Activated naive CD8-positive, alpha-beta T cell treated with anti-CD3 and anti-CD28 coated beads, Interleukin-2, amount 10 ng/mL, durations not matched to agents 7 days and 5 days (primary cell): ENCODE measurements at places on chromosomes 6 and 20.
A peak's percentile ranks its signal among the peaks of the same experiment; 100 is the strongest.

GRCh38 chr6:4451718-4452117 lies 316.3 kb upstream of the ECI2 start:
- no peaks in the 10 kb centered on the region for H3K36me3 ChIP-seq
- H3K4me3 ChIP-seq, result no peak overlapping the region
- H3K4me1 ChIP-seq, result no peaks in the 10 kb centered on the region

DNA sequence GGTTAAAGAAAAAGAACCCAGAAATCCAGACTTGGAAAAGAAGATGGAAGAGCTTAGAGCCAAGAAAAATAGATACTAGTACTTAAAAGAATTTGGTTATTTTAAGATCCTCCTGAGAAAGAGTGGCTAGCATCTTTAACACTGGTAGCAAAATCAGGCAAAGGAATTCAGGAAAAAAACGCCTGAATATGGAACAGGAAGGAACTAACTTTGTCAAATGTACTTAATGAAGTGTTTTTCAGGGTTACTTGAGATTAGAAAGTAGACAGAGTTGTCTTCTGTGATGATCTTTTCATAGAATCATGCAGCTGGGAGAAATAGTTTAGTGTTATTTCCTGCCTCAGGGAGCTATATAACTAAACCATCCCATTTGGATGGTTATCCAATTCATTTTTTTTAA lies 50.8 kb upstream of the SASH1 start:
- DNase-seq, result no peak
- no peaks in the 10 kb centered on the region for H3K27me3 ChIP-seq
- no peaks in the 10 kb centered on the region for H3K36me3 ChIP-seq
- no peak overlapping the region for H3K27ac ChIP-seq
- no peaks in the 10 kb centered on the region for H3K4me1 ChIP-seq

DNA sequence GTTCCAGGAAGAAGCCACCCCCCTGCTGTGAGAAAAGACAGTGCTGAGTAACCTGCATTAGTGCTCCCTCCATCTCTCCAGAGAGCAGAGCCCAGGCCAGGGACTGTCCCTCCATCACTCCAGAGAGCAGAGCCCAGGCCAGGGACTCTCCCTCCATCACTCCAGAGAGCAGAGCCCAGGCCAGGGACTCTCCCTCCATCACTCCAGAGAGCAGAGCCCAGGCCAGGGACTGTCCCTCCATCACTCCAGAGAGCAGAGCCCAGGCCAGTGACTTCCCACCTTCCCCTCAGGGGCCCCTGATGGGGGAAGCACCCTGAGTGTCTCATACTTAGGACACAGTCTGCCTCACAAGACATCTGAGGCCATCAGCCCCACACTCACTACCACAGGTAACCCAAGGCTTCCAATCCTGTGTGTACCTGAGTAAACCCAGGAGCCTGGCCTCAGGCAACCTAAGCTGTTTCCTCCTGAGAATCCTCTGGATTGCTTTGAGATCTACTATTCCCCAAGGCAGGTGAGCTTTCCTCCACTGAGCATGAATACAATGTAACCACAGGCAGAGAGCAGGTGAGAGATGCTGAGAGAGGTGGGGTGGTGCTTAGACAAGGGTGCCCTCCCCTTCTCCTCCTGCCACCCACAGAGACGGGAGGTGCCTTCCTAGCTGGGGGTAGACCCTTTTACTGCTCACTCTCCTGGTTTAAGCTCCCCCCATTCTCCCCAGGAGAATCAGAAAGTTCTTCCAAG lies 4.9 kb downstream of the TBXT start:
- H3K27me3 ChIP-seq, result peaks cover 46% of the 10 kb centered on the region
- no peak for DNase-seq
- H3K27ac ChIP-seq, result no peak overlapping the region
- no peak overlapping the region for H3K4me3 ChIP-seq
- no peaks in the 10 kb centered on the region for H3K4me1 ChIP-seq

DNA sequence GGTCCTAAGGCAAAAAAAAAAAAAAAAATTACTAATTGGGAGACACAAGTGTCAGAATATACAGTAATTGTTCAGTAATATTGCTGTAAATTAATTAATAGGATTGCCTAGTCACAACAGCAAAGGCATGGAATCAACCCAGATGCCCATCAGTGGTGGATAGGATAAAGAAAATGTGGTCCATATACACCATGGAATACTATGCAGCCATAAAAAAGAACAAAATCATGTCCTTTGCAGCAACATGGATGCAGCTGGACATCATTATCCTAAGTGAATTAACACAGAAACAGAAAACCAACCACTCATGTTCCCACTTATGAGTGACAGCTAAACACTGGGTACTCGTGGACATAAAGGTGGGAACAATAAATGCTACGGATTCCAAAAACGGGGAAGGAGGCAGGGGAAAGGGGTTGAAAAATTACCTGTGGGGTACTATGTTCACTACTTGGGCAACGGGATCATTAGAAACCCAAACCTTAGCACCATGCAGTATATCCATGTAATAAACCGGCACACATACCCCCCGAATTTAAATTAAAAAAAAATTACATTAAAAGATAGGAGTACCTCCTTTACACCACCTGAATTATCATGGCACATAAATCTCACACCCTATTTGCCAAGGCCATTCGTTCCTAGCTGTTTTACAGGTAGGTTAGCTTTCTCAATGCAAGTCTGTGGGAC lies 689 bp upstream of the PFDN4 start:
- DNase-seq, result no peak
- peaks cover 20% of the 10 kb centered on the region for H3K4me1 ChIP-seq
- H3K4me3 ChIP-seq, result peak overlapping the region; percentile 96
- H3K27ac ChIP-seq, result peak overlapping the region; percentile 99

- H3K4me1 ChIP-seq, result no peaks in the 10 kb centered on the region
- no peaks in the 10 kb centered on the region for H3K36me3 ChIP-seq
- peaks cover 6% of the 10 kb centered on the region for H3K27me3 ChIP-seq
- H3K27ac ChIP-seq, result no peak overlapping the region
- no peak for DNase-seq
Measured at GRCh38 chr6:15854826-15855710, 192.2 kb upstream of the DTNBP1 start.

- peaks cover 3% of the 10 kb centered on the region for H3K27me3 ChIP-seq
- H3K27ac ChIP-seq, result no peak overlapping the region
- H3K4me3 ChIP-seq, result no peak overlapping the region
- no peaks in the 10 kb centered on the region for H3K36me3 ChIP-seq
Measured at GRCh38 chr6:113662688-113663333, 194.3 kb upstream of the MARCKS start.

- H3K36me3 ChIP-seq, result no peaks in the 10 kb centered on the region
- DNase-seq, result no peak
- H3K27ac ChIP-seq, result no peak overlapping the region
- no peaks in the 10 kb centered on the region for H3K27me3 ChIP-seq
Measured at GRCh38 chr6:95143408-95144180, 433.7 kb upstream of the MANEA start.

DNA sequence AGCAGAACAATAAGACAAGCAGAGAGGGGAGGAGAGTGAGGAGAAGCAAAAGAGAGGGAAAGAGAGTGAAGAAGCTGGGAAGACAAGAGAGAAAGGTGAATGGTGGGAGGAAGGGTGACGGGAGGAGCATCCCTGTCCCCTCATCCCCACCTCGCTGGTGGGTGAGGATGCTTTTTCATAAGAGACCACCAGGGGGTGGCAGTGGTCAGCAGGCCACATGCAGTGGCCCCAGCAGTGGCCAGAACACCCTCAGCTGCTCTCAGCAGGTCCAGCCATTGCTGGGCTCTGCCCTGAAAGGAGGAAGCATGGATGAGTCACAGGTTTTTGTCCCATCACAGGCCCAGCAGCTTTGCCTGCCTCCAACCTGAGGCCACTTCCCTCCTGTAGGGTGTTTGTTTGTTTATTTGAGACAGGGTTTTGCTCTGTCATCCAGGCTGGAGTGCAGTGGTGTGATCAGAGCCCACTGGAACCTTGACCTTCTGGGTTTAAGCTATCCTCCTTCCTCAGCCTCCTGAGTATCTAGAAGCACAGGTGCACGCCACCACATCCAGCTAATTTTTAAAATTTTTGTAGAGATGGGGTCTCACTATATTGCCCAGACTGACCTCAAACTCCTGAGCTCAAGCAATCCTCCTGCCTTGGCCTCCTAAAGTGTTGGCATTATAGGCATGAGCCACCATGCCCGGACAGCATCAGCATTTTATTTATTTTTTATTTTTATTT lies 24.0 kb downstream of the FGD2 start:
- peak overlapping the region; percentile 20 for H3K4me3 ChIP-seq
- no peaks in the 10 kb centered on the region for H3K27me3 ChIP-seq
- peak overlapping the region; percentile 92 for H3K27ac ChIP-seq
- DNase-seq, result no peak

- H3K27ac ChIP-seq, result no peak overlapping the region
- peaks cover 15% of the 10 kb centered on the region for H3K27me3 ChIP-seq
- H3K4me1 ChIP-seq, result no peaks in the 10 kb centered on the region
- DNase-seq, result no peak
Measured at GRCh38 chr6:16902502-16902901, 141.2 kb upstream of the ATXN1 start.

DNA sequence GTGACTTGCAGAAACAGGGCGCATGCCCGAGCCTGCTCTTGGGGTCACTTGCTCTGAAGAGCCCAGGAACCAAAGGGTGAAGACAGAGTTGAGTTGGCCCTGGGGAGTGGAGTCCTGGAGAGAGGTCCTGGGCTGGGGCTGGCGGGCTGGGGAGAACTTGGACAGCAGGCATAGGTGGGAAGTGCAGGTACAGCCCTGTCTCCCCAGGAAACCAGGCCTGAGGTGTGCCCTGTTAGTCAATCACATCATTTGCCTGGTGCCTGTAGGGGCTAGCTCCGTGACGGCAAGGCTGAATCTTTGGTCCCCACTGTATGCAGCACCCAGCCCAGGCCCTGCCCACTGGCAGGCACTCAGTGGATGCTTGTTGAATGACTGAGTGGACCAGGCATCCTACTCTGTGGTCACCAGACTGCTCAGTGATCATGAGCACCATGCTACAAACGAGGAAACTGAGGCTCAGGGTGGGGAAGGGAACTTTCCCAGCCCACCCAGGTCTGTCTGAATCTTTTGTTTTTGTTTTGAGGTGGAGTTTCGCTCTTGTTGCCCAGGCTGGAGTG lies 15.6 kb upstream of the NOL4L start:
- DNase-seq, result no peak
- H3K36me3 ChIP-seq, result no peaks in the 10 kb centered on the region
- no peak overlapping the region for H3K27ac ChIP-seq

GRCh38 chr6:11207199-11207968 lies 25.1 kb downstream of the NEDD9 start:
- no peak overlapping the region for H3K4me3 ChIP-seq
- H3K27me3 ChIP-seq, result no peaks in the 10 kb centered on the region
- H3K27ac ChIP-seq, result peak overlapping the region; percentile 78
- peaks cover 78% of the 10 kb centered on the region for H3K4me1 ChIP-seq
- no peak for DNase-seq
- H3K36me3 ChIP-seq, result peaks cover 69% of the 10 kb centered on the region

- H3K36me3 ChIP-seq, result peaks cover 1% of the 10 kb centered on the region
- no peak for DNase-seq
- peaks cover 12% of the 10 kb centered on the region for H3K4me1 ChIP-seq
- H3K27me3 ChIP-seq, result peaks cover 75% of the 10 kb centered on the region
- H3K4me3 ChIP-seq, result no peak overlapping the region
Measured at GRCh38 chr20:21517566-21518277, 3.9 kb upstream of the NKX2-2 start.

GRCh38 chr20:50575865-50576720 lies 65.9 kb downstream of the PTPN1 start:
- peak; percentile 68 for DNase-seq
- H3K4me1 ChIP-seq, result peaks cover 13% of the 10 kb centered on the region
- no peaks in the 10 kb centered on the region for H3K27me3 ChIP-seq
